Chondrocyte (in vitro differentiated cells): ENCODE measurements at places on chromosomes 11 and 22. TPM values are rescaled to one million over a fixed set of nuclear protein-coding genes. Genes with fewer than 3 reads are reported as not detected.

GRCh38 chr22:33044112-33044511 is 14.1 kb downstream of the SYN3 start:
- no peak for DNase-seq

- no peak for DNase-seq
Measured at GRCh38 chr22:28112548-28113043, 193.5 kb upstream of the PITPNB start.

DNA sequence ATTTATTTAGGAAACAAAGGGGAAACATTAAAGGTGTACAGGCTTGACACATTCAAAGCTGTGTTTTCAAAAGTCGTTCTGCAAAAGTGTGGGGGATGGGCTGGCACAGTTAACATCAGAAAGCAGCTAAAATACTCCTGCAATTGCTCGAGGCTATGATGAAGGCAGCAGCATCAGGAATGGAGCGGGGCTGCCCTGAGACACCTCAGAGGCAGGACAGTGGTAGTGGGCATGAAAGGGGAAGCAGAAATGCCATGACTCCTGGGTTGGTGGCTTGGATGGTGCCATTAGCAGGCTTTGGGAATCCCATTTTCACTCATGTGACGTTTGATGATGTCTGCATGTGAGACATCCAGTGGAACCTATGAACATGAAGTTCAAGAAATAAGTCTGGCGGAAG is 646 bp downstream of the NCAPD3 start:
- no peak for DNase-seq

DNA sequence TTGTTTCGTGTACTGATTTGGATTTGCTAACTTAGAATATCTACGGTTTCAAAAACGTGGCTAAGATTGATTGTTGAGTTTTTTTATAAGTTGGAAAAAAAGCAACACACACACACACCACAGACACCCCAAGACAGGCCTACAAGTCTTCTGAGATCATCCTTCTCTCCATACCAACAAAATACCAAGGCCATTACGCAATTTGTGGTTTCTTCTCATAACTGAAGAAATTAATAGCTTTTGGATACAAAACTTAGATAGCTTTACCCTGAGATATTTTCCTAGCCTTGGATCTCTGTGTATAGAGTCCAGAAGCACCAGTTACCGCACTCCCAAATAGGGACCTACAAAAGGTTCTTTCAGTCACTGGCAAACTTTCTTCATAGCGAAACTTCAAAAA is 113.6 kb downstream of the SIK3 start:
- DNase-seq: no peak

DNA sequence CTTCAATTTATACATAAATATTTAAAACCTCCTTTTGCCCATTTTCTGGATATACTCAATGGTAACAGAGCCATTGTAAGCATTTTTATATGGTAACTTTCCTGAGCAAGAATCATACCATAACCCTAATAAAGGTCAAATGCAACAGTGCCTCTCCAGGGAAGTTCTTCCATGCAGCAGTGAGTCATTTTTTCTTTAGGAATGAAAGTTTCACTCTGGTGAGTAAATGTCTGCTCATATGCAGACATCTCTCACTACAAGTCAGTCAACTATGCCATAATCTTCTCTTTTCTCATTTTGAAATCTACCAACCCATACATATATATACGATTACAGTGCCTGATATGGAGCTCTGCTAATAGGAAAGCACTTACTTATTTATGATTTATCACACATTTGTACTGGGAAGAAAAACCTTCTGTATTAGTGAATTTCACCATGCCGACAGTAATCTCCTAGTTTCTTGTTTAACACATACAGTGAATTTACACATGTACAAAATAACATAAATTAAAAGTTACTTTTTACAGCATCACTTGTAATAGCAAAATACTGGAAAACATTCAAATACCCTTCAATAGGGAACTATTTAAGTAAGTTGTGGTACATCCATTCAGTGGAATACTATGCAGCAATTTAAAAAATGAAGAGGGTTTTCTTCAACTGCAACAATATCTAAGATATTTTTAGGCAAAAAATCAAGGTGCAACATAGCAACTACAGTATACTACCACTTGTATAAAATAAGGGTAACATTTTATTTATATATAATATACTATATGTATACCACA is 16.0 kb downstream of the STK33 start:
- DNase-seq: no peak

DNA sequence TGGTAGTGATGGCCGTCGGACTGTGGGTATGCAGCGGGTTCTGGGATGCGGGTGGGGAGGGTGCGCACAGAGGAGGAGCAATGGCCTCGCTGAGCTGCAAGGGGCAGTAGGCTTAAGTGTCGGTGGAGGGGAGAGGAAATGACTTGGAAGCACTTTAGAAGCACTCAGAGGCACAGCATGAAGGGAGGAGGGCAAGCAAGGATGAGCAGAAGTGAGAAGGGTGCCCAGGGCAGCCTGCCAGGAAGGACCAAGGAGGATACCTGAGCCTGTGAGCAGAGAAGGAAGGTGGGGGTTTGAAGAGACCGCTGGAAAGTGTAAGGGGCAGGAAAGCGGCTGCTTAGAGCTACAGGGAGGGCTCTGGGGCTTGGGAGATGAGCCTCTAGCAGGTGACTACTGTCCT is 330 bp downstream of the SLC5A1 start:
- DNase-seq: no peak

Gene C11orf91
- 0.50 TPM in 1 of 3 replicates, not detected in the others for total RNA-seq

- no peak for DNase-seq
Measured at GRCh38 chr11:36019005-36019596, 75.2 kb downstream of the LDLRAD3 start.

- no peak for DNase-seq
Measured at GRCh38 chr11:7858006-7858405, 61.3 kb upstream of the OR5P2 start.
